ENCODE measurements at places on chromosomes 1 and 21.

DNA sequence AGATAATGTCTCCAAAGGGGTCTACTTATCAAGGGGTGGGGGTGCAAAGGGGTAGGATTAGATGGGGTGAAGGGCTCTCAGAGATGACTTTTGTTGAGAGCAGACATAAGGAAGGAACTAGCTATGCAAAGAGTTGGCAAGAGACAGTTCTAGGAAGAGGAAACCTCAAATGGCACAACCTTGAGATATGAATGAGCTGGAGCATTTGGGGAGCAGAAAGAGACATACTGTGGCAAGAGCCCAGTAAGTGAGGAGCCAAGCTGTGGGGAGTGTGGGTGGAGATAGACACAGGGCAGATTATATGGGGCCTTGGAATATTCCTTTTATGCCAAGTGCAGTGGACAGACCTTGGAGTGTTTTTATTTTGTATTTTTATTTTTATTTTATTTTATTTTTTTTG, 84.8 kb upstream of the BTG3 start:
- DNase-seq: no peak

GRCh38 chr1:231214918-231215680, 25.9 kb upstream of the GNPAT start:
- DNase-seq: no peak

DNA sequence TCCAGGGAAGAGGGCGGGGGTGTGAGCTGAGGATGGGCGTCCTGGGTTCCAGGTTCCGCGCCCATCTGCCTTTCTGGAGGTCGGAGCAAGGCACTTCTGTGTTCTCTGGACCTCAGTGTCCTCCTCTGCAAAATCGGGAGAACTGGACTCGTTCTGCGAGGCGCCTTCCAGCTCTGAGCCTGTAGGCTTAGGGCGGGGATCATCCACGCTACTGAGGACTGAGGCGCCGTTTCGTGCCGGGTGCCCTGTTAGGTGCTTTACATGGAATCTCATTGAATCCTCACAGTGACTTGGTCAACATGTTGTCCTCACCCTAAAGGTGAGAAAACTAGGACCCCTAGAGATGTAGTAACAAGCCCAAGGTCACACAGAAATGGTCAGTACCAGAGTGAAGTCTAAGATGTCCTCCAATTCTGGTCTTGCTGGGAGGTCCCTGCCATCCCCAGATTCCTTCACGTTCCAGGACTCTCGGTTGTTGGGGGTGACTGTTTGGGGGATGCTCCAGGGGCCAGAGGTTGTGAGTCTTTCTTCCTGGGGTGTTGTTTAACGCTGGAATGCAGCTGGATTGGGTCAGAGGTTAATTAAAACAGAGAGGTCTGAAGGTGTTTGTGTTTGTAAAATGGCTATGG, 677 bp downstream of the PRKAA2 start:
- DNase-seq: peak; percentile 23

DNA sequence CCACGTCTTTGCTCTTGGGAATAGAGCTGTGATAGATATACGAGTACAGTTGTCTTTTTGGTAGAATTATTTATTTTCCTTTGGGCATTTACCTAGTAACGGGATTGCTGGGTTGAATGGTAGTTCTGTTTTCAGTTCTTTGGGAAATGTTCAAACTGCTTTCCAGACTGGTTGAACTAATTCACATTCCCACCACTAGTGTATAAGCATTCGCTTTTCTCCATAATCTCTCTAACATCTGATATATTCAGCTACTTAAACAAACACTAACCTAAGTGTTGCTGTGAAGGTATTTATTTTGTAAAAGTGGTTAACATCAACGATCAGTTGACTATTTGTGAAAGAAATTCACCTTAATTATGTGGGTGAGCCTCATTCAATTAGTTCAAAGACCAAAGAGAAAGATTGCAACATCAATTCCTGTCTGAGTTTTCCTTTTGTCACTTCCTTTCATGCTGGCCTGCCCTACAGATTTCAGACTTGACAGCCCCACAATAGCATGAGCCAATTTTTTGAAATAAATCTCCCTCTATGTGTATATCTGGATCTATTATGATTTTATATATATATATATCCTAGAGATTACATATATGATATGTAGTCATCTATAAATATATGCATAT, 26.7 kb upstream of the DUSP10 start:
- DNase-seq: no peak

- no peak for DNase-seq
Observed at GRCh38 chr1:95265106-95265505, 31.1 kb downstream of the RWDD3 start.

GRCh38 chr1:2804628-2805351, 3.3 kb upstream of the TTC34 start:
- DNase-seq: no peak

DNA sequence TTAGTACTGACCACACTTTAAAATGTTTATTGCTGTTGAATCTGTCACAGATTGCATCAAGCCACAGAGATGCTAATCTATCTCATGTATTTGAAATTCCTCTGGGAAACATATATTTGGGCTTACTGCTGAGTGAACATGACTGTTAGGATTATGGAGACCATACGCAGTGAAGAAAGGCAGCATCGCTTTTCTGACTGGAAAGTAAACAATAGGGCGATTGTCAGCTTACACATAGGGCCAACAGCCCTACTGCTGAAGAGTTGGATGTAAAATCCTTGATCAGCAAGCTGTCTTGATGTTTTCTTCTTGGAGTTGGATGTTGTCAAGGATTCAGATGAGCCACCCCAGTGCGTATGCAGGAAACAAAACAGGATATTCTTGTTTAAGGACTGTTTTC, 368.7 kb upstream of the ADGRL2 start:
- no peak for DNase-seq

DNA sequence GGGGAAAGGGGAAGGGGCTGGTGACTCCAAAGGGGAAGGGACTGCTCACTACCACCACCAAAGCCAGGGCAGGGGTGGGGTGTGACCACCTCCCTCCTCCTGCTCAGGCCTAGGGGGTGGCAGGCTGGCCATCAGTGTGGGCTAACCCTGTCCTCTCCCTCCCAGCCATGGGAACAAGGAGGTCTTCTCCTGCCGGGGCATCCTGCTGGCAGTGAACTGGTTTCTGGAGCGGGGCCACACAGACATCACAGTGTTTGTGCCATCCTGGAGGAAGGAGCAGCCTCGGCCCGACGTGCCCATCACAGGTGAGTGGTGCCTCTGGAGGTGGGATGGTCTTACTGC, 5.7 kb downstream of the ZC3H12A start:
- peak; percentile 69 for DNase-seq

- DNase-seq: no peak
Observed at GRCh38 chr1:183844806-183845205, 39.9 kb downstream of the RGL1 start.

DNA sequence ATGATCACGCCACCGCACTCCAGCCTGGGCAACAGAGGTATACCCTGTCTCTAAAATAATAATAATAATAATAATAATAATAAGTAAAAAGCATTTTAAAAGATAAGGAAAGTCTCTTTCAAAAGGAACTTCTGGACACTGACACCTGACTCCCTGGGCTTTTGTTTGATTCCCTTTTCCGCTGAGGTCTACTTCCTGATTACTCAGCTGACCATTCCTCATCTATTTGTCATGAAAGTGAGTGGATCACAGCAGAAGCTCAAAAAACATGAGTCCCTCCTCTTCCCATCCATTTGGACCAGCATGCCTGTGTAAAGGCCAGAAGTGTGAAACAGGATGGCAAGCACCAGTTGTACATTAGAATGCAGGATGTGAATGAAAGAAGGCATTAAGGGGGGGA, 61.1 kb upstream of the FBXO28 start:
- no peak for DNase-seq

DNA sequence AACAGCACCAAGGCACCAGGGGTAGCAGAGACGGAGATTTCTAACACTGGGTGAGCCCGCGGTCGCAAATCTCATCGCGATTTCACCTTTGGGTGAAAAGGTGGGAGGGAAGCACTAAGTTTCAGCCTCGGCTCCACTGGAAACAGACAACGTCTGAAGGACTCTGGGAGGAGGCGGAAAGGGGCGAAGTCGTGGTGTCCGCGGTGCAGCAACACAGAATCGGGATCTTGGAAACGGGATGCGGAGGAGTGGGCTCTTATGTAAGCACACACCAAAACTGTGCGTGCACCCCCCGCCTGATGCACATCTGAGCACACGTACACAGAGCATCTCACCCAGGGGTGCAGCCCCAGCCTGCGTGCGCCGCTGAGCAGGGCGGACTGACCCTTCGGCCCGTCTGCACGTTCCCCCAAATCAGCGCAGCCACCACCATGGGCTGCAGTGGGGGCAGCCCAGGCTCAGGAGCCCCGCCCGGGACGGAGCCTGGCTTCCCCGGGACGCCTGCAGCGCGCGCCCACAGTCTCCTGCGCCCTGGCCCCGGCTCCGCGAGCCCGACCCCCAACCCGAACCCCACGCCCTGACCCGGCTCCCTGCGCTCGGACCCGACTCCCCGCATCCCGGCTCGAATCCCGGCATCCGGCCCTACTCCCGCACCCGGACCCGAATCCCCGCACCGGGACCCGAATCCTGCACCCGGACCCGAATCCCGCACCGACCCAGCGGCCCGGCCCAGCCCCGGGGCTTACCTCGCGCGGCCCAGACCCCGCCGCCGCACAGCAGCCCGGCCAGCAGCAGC, 670 bp downstream of the CLSTN1 start:
- DNase-seq: no peak

DNA sequence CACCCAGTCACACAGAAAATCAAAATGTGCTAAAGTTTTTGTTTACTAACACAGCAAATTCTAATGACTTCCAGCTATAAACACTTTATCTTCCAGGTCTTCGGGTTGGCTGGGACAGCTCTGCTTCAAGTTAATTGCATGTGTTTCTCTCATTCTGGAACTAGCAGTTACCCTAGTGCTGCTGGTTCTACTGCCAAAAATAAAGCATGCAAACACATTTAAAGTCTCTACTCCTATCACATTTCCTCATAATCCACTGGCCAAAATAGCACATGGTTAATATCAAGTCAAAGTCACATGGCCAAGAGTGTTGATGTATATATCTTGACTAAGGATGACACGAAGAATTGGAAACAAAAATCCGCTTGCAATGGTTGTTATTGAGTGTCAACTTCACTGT, 973.1 kb upstream of the ADGRL2 start:
- no peak for DNase-seq

DNA sequence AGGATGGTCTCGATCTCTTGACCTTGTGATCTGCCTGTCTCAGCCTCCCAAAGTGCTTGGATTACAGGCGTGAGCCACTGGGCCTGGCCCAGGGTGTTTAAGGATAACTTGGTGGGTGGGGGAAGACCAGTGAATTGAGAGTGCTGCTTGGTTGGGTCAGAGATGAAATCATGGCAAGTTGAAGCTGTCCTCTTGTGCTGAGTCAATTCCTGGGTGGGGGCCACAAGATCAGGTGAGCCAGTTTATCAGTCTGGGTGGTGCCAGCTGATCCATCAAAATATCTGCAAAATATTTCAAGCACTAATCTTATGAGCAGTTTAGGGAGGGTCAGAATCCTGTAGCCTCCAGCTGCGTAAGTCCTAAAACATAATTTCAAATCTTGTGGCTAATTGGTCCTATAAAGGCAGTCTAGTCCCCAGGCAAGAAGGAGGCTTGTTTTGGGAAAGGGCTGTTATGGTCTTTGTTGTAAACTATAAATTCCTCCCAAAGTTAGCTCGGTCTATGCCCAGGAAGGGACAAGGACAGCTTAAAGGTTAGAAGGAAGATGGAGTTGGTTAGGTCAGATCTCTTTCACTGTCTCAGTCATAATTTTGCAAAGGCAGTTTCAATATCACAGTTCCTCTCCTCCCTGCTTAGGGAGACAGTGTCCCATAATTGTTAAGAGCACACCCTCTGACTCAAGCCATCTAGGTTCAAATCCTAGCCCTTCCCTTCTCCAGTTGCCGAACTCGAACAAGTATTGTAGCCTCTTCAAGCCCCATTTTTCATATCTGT, 66.8 kb upstream of the BACH1 start:
- no peak for DNase-seq

GRCh38 chr1:93443454-93443853, 4.5 kb upstream of the FNBP1L start:
- DNase-seq: no peak

GRCh38 chr1:193229136-193229535, 42.7 kb upstream of the B3GALT2 start:
- no peak for DNase-seq

- DNase-seq: no peak
Observed at GRCh38 chr1:9100471-9101043, 28.3 kb downstream of the GPR157 start.

GRCh38 chr1:239170828-239171227, 215.5 kb upstream of the CHRM3 start:
- no peak for DNase-seq
